ENCODE measurements at places on chromosomes 3 and 15.

- no peak for DNase-seq
These were observed 245.1 kb downstream of the MAGI1 start for GRCh38 chr3:65793495-65794200.

GRCh38 chr3:172210355-172210754 lies 171.0 kb downstream of the FNDC3B start:
- DNase-seq = no peak

DNA sequence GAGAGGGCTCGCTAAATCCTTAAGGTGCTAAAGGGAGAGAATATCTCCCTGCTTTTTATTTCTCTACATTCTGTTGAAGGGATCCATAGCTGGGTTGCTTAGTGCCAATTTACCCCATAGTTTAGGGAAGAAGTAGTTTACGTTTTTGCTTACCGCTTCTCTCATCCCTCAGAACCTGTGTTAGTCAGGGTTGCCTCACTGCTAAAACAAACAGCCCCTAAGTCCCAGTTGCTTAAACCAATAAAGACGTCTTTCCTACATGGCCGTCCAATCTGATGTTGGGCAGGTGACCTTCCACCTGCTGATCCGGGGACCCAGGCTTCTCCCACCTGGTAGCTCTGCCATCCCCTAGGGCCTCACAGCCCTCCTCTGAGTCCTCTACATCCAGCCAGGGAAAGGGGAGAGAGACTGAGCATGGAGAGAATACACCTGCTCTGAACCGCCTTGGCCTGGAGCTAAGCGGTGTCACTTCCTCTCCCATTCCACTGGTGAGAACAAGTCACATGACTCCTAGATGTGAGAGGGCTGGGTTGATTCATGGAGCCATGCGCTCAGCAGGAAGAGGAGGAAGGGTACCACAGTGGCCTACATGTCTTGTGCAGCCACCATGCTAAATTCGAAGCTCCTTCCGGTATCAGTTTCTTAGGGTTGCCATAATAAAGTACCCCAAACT lies 26.3 kb downstream of the DNASE1L3 start:
- DNase-seq = no peak

DNA sequence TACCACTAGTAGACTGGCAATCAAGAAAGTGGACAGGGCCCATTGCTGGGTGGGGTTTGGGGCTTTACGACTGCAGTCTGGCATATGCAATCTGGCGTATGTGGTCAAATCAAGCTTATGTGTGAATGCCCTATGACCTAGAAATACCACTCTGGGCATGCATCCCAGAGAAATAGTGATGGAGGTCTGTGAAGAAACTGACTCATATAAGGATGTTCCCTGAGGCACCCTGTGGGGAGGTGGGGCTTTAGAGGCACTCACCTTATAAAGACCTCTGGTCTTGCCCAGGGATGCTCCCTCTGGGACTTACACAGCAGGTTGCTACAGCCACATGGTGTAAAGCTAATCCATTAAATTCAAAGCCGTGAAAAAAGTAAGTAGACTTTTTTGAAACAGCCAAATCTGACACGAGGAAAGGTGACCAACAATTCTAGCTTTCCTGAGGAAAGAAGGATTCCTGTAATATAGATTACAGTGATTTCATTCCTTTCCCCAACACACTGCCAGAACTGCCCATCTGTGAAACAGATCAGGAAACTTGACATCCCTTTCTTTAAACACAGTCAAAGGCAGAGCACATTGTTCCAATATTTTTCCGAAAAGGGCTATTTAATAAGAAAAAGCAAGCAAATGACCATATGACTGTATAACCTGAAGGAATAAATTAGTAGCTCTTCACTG lies 13.6 kb downstream of the RARRES1 start:
- DNase-seq = no peak

DNA sequence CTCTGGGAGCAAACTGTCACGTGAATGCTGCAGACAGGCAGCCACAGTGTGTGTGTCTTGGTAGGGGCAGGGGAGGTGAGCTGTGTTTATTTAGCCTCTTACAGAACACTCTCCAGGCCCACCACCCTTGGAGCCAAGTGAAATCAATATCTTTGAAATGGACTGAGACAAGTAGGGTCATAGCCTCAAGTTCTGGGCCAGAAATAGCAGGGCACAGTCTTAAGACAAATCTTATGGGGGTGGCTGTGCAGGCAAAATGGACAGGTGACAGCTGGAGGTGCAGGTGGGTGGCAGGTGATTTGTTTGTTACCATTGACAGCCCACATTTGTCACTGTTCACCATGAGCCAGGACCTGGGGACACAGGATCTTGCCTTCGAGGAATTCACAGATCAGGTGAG lies 93.6 kb upstream of the NMNAT3 start:
- DNase-seq = no peak

DNA sequence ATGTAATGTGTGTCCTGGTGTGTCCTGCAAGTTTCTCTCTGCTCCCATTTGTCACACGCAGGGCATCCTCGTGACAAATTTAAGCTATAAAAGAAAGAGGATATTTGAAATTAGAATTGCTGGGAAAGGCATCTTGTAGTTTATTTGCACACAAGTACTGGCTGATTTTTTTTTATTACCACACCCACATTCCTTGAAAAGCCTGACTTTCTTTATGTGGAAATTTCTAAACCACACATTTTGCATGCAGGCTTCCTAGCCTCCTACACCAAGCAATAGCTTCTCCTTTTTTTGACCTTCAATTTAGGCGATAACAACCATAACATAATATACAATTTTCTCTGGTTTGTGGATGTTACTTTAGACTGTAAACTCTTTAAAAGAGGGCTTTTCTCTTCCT lies 126.1 kb downstream of the SERPINI1 start:
- DNase-seq = no peak

- no peak for DNase-seq
These were observed 24.5 kb upstream of the GMNC start for GRCh38 chr3:190886945-190887344.

GRCh38 chr3:186172353-186172752 lies 63.5 kb upstream of the ETV5 start:
- no peak for DNase-seq

DNA sequence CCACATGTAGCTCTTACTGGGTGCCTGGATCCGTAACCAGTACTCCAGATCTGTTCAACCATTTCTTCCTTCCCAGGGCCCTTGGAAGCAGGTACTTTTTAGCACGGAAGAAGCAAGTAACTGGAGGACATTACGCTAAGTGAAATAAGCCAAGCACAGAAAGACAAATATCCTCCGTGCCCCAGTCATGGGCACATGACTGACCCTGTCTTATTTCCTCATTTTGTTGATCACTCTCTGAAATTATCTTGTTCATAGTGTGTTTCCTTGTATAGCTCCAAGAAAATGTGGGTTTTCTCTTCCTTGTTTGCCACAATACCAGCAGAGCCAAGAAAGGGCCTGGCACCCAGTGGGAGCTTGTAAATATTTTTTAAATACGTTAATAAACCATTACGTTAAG lies 32.2 kb upstream of the MTMR14 start:
- DNase-seq = no peak

DNA sequence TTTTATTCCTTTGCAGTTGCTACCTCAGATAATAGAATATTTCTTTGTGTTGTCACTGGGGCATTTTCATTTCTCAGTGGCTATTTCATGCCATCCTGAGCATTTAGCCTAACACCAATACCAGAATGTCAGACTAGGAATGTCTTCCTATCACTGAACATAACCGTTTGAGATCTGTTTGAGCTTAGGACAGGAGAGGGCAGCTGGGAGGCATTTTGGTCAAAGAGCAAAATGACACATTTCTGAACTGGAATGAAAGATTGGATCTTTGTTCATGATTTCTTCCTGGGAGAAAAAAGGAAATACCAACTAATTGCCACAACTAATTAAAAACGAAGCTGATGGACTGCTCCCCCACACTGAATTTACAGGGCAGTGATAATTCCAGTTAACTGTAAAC lies 921.3 kb upstream of the NR2F2 start:
- DNase-seq = no peak

DNA sequence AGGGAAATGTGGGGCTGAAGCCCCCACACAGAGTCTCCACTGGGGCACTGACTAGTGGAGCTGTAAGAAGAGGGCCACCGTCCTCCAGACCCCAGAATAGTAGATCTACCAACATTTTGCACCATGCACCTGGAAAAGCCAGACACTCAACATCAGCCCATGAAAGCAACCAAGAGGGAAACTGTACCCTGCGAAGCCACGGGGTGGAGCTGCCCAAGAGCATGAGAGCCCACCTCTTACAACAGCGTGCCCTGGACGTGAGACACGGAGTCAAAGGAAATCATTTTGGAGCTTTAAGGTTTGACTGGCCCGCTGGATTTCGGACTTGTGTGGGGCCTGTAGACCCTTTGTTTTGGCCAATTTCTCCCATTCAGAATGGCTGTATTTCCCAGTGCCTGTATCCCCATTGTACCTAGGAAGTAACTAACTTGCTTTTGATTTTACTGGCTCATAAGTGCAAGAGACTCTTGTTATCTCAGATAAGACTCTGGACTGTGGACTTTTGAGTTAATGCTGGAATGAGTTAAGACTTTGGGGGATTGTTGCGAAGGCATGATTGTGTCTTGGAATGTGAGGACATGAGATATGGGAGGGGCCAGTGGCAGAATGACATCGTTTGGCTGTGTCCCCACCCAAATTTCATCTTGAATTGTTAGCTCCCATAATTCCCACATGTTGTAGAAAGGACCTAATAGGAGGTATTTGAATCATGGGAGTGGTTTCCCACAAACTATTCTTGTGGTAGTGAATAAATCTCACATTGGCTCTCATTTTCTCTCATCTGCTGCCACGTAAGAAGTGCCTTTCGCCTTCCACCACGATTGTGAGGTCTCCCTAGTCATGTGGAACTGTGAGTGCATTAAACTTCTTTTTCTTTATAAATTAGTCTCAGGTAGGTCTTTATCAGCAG lies 105.8 kb downstream of the CBLB start:
- no peak for DNase-seq

GRCh38 chr3:117735481-117736101 lies 1026.0 kb downstream of the TUSC7 start:
- DNase-seq = no peak

- DNase-seq = no peak
These were observed 17.5 kb upstream of the PLSCR1 start for GRCh38 chr3:146561879-146562278.

- no peak for DNase-seq
These were observed at the start of gene GADL1 for GRCh38 chr3:30894521-30895251. Gene GADL1 (minus strand): TSS chr3:30894661. CDS start chr3:30894614, 47 bp downstream.

DNA sequence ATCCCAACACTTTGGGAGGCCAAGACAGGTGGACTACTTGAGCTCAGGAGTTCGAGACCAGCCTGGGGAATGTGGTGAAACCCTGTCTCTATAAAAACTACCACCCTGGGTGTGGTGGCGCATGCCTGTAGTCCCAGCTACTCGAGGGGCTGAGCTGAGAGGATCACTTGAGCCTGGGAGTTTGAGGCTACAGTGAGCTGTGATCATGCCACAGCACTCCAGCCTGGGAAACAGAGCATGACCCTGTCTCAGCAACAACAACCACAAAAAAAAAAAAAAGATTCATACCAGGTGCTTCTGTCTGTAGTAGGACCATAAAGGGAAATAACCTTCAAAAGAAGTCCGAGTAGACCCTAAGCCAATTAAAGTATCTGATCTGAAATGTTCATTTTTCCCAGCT lies 94.5 kb downstream of the SERPINI1 start:
- DNase-seq = no peak

DNA sequence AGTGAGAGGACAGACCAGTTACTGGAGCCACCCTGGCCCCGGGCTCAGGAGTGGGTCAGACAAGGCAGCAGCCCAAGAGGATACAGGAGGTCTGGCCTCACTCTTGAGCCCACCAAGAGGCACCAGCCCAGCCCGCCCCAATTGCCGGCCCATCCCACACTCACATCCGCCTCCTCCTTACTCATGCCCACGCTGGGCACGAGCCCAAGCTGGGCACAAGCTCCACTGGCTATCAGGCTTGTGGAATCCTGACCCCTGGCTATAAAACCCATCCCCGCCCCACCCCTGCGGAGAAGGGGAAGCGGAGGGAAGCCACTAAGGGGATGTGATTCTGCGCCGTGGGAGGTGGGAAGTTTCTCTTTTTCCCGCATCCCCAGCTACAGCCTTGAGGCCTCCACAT lies 25.9 kb downstream of the ADCY5 start:
- no peak for DNase-seq

- peak; percentile 33 for DNase-seq
These were observed at the start of gene CMTM8 for GRCh38 chr3:32238453-32239306. Gene CMTM8 (plus strand): TSS chr3:32238680. CDS start chr3:32238973, 293 bp downstream.

- no peak for DNase-seq
These were observed 563.5 kb downstream of the PDCD6IP start for GRCh38 chr3:34361921-34362320.

DNA sequence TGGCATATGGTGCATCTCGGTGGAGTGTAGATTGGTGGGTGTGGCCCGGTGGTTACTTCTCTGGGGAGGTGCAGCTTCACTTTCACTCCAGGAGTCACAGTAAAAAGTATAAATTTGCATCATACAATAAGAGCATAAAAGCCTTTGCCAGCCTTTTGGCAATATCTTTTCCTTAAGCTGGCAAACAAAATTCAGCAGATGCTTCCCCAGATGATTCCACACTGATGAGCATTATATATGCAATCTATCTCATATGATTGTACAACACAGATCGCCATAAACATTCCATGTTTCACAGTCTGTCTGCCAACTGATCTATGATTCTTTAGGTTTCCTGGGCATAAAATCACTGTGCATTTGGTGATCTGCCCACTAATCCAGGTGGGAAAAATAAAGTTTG lies 120.2 kb upstream of the ALCAM start:
- DNase-seq = no peak

GRCh38 chr3:16290827-16291196 lies 25.8 kb downstream of the OXNAD1 start:
- DNase-seq = no peak

DNA sequence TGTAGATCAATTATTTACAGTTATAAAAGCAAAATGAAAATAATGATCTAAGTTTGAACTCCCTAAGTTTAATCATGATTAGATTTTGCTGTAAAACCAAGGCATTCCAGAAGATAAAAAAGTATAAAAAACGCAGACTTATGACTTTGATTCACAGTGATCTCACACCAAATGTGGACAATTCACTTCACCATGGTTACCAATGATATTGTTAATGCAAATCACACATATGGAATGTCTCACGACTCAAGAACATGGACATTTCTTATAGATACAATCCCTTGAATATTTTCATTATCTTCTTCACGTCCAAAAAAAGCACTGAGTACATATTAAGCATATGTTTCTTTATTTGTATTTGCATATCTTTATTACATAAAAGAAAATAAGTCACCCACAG lies 1054.2 kb downstream of the NAALADL2 start:
- no peak for DNase-seq

DNA sequence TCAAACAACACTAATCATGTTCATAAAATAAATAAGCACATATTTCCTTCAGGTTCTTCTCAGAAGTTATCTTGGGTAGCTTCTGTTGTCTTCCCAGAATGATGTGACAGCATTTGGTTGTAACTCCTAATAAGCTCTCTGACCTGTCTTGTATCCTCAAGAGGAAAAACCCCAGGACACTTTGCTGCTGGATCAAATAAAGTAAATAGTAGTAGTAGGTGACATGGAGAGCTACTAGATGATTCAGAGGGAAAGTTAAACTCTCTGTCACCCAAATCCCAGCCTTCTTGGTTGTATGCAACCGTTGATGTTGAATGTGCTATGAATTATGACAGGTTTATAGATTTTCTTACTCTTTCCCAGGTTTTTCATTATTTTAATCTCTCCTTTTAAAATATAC lies 143.0 kb downstream of the ARPP21 start:
- DNase-seq = no peak

All from stimulated activated CD8-positive, alpha-beta memory T cell treated with anti-CD3 and anti-CD28 coated beads, Interleukin-7, amount 100 ng/mL, for 24 hours (primary cell).